ENCODE measurements at places on chromosomes 5 and 9.

DNA sequence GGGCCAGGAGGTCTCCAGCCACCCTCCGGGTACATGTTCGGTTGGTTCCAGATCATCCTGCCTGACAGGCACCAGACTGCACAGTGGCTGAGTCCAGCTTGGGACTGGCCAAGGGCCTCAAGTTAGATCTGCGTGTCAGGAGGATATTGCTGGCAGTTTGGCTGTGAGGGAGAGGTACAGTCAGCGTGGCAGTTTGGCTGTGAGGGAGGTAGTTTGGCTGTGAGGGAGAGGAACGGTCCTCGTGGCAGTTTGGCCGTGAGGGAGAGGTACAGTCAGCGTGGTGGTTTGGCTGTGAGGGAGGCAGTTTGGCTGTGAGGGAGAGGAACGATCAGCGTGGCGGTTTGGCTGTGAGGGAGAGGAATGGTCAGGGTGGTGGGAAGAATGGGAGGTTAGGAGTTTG lies 39.0 kb downstream of the CACNA1B start:
- no peak for DNase-seq

- no peak for DNase-seq
Measured at GRCh38 chr5:79827159-79827629, 137.6 kb downstream of the CMYA5 start.

- DNase-seq, result no peak
Measured at GRCh38 chr9:109381011-109381729, 60.3 kb upstream of the EPB41L4B start.

- DNase-seq, result no peak
Measured at GRCh38 chr5:59206132-59206581, 623.3 kb downstream of the RAB3C start.

- DNase-seq, result no peak
Measured at GRCh38 chr5:15375559-15375958, 124.4 kb upstream of the FBXL7 start.

GRCh38 chr5:67530609-67531255 lies 334.1 kb upstream of the CD180 start:
- no peak for DNase-seq

DNA sequence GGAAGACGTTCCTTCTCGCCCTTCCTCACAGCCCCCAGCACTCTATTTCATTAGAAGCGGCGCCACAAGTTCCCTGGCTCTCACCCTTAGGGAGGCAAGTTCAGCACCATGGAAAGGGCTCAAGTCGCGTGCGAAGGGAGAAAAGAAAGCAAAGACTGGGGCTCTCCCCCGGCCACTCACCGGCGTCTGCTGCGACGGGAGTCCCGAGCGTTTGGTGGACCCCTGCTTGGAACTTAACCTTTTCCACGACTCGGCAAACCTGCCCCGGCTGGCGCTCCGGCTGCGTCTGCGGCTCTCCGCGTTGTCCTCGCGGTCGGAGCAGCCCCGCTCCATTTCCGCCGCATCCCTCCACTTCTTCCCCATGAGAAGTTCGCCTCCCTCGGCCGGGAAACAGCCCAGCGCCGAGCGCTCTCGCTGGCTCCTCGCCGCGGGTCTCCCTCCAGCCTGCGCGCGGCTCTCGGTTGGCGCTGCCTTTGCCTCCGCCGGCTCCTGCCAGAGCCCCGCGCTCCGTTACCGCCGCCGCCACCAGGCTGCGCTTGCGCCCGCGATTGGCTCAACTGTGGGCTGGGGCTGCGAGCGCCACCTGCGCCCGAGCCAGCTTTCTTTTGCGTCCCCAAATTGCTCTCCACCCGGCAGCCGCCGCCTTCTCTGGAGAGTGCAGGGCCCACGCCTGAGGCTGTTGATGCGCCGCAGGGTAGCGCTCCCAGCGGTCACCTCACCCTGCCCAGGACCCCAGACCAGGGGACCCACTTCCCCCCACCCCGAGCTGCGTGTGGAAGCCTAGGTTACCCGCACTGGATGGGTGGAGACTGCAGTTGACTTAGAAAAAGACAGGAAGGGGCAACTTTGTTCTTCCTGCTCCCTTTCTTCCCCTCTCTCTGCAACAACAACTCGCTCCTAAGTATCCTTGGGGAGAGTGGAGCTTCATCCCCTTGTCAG lies 321.6 kb downstream of the CEMIP2 start:
- DNase-seq, result peak; percentile 43

GRCh38 chr5:149803641-149804468 lies 73.7 kb downstream of the PPARGC1B start:
- DNase-seq, result no peak

GRCh38 chr9:27437652-27438373 lies 86.3 kb upstream of the IFNK start:
- no peak for DNase-seq
